ENCODE measurements at places on chromosomes 3 and 15.

DNA sequence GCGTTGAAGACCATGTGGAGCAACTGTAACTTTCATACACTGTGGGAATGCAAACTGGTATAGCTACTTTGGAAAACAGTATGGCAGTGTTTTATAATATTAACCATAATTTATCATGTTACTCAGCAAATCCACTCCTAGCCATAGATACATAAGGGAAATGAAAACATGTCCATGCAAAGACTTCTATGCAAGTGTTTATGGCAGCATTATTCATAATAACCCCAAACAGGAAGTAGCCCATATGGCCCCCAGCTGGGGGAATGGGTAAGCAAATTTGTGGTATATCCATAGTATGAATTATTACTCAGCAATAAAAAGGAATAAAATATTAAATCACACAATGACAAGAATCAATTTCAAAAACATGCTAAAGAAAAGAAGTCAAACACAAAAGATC, 23.0 kb upstream of the GATA2 start:
- DNase-seq, result no peak

- no peak for DNase-seq
These were observed 224.9 kb upstream of the ZNF717 start for GRCh38 chr3:76010252-76010651.

DNA sequence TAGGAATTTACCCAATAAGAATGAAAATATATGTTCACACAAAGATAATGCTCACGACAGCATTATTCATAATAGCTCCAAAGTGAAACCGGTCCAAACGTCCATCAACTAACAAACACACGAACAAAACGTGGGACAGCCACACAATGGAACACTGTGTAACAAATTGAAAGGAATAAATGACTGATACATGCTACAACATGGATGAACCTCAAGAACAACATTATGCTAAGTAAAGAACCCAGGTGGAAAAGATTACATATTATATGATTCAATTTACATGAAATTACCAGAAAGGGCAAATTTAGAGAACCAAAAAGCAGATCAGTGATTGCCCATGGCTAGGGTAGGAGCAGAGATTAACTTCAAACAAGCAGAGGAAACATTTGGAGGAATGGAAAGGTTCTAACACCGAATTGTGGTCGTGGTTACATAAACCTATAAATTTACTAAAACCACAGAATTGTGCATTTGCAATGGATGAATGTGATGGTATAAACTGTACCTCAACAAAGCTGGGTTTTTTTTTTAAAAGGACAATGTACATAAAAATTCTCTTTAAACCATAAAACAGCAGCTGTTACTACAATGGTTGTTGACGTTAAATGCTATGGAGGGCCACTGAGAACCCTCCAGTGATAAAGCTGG, 76.3 kb downstream of the XXYLT1 start:
- DNase-seq, result peak; percentile 53

DNA sequence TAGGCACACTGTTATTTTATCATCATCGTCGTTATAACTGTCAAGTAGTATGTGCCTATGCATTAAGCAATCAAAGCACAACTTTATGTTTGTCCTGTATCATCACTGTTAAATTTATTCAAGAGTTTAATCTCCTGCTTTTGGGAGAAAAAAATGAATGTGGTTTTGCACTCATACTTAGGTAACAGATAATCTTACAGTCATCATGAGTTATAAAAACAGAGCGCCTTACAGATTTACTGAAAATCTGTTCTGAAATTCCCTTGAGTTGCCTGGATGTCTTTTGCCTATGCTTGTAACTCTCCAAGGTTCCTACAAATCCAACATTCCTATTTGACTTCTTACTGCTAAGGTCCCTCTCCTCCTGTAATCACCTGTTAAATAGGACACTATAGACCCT, 307.3 kb downstream of the ZIC4 start:
- no peak for DNase-seq

- DNase-seq, result no peak
These were observed 16.8 kb downstream of the HACD2 start for GRCh38 chr3:123568034-123568433.

DNA sequence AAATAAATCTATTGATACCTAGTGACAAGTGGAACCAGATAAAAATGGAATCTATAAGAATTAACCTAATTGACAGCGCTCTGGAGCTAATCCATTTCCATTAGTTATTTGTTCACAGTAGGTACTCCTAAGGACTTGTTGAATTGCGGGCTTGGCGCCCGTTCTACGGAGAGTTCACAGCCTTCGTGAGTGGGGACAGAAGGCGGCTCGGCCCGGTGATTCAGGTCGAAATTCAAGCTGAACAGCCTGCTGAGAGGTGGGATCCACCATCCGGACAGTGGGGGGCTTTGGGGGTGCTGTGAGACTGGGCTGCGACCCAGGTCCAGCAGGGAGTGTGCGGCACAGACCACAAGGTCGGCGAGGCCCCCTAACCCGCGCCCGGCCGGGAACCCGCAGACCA, 779 bp upstream of the CTNNB1 start:
- peak; percentile 74 for DNase-seq

DNA sequence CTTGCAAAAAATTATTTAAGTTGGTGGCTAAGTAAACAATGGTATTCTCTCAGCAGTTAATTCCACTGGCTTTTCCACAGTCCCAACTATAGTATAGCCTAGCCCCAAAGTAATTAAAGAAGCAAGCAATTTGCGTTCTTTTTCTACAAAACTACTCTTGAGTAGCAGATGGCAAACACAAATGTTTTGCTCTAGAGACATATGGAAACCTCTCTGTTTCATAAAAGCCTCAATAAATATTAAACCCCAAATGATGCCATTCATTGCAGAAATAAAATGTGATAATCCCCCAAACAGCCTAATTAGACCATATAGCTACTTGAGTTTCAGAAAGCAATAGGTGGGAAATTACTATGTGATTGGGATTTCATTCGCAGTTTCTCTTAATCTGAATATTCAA, 8.7 kb upstream of the RAB8B start:
- DNase-seq, result no peak

DNA sequence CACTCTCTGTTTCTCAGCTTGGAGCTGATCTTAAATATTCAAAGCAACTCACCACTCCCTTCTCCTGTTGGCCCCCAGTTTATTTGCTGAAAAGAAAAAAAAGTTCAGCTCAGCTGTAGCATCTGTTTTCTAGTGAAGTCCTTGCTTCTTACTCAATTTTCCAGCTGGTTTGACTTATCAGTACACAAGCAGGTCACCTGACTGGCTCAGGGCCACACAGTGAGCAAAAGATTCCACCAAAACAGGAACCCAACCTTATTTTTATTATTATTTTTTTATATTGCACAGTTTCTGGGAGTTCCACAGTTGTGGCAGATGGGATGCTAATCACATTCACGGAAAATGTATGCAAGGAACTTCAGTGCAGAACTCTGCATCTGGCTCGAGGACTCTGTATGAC, 390.7 kb upstream of the RGMA start:
- DNase-seq, result no peak

- peak; percentile 56 for DNase-seq
These were observed 102.3 kb downstream of the TPRA1 start for GRCh38 chr3:127488141-127488672.

GRCh38 chr15:95659656-95660055, 670.8 kb upstream of the NR2F2 start:
- DNase-seq, result no peak

- DNase-seq, result no peak
These were observed 42.7 kb upstream of the PRICKLE2 start for GRCh38 chr3:64267721-64268604.

DNA sequence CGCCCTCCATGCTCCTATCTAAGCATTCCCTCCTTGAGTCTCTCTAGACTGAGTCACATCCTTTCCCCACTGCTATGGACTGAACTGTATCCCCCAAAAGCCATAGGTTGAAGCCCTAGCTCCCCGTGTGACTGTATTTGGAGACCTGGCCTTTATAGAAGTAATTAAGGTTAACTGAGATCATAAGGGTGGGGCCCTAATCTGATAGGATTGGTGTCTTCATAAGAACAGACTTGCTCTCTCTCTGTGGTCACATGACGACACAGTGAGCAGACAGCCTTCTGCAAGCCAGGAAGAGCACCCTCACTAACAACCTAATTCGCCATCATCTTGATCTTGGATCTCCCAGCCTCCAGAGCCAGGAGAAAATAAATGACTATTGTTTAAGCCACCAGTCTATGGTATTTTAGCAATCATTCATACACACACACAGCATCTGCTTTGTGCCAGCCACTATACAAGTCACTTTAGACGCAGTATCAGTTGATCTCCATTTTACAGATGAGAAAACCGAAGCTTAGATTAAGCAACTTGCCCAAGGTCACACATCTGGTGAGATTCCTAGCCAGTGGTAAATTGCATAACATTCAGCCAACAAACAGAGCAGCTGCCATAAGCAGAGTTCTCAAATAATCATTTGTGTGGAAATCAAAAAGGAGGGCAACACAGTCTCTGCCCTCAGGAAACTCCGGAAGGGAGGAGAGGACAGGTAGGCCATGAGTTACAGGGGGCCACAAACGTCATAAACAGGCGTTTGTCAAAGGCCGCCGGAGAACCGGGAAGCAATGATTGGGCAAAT, 66.3 kb upstream of the HES1 start:
- DNase-seq, result no peak

DNA sequence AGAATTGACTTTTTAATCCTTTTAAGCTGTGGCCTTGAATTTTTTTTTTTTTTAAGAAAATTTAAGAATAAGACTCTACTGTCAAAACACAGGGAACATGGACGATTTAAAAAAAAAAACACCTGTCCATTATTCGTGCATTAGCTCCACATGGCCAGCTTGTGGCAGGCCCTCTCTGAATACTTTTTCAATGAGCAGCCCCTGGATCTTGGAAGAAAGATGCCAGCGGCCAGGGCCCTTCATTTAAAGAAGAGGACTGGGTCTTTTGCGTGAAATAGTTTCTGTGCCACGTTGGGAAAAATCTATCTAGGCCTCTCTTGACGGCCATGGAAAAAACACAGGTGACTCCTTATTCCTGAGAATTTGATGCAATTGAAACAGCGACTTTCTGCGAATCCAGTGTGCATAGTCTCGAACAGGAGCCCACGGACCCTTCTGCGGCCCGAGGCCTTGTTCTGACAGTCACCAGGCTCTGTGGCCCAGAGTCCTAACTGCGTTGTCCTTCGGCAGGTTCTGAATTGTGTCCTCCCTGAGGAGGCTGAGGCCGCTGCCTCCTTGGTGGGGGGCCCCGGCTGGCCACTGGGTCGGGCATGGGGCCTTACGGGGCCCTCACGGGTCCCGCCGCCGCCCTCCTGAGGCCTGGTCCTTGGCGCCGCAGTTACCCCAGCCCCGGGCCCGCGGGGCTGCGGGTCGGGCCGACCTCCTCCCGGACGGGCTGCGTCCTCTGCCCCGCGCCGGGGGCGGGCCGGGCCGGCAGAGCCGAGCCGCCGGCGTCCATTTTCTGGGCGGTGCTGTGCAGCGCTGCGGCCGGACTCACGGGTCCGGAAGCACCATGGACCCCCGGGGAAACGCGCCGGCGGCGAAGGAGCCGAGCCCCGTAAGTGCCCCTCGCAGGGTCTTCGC, 33.5 kb downstream of the ZBTB38 start:
- DNase-seq, result peak; percentile 83

DNA sequence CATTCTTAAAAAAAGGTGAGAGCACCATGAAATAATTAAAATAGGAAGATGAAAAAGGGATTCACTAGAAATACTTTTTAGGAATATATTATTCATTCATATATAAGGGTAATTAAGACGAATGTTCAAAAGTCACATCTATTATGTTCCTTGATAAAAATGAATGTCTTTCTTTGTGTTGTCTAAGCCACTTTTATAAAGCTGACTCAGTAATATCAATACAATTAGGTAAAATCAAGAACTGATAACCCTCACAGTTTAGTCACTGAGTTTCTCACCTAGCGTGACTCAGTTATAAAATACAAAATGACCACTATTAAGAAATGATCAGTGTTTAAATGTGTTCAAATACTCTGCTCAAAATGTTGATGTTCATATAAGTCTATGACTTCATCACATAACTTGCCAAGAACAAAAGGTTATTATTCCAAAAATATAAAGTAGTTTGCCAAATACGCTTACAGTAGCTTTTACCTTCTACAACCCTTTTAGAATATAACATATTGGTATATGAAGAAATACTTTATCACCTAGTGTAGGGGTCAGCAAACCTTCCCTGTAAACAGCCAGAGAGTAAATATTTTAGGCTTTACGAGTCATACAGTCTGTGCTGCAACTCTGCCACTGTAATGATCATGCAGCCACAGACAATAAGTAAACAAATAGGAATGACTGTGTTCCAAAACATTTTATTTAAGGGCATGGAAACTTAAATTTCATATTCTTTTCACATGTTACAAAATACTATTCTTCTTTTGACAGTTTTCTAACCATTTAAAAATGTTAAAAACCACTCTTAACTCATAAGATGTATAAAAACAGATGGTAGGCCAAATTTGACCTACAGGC, 369.8 kb downstream of the TBC1D5 start:
- DNase-seq, result no peak

GRCh38 chr3:30527186-30527585, 79.2 kb upstream of the TGFBR2 start:
- DNase-seq, result no peak

- DNase-seq, result no peak
These were observed 117.7 kb upstream of the SPATA16 start for GRCh38 chr3:173258697-173259096.

DNA sequence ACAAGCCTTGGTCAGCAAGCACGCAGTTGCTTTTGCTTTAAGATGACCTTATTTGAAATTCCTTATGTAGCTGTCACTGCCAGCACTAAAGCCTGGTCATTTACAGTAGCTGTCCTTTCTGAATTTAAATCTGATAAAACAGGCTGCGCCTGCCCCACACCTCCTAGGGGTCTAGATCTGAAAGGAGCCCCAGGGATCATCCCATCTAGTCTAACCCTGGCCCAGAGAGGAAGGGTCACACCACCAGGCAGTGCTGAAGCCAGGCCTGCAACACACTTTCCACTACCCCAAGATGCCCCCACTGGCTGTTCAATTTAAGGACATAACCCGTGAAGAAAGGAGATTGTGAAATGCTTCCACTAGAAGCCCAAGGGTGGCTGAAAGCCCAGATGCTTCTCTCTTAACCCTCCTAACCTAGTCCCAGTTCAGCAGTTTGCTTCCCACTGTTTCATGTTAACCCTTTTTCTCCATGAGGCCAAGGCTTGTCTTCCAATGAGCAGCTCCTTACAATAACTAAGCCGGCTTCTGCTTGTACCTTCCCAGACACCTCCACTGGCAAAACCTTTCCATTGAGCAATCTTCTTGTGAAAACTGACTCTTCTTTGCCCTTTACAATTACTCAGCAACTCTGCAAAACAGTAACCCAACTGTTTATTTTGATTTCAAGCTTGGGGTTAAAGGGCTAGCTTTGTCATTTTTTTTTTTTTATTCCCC, 198.9 kb upstream of the LPP start:
- no peak for DNase-seq
